ENCODE measurements at places on chromosomes 7 and 10. TPM values are rescaled to one million over a fixed set of nuclear protein-coding genes. Genes with fewer than 3 reads are reported as not detected.

The NKX6-2 gene
- not detected for total RNA-seq

GRCh38 chr10:26859241-26860101, 1.3 kb downstream of the ABI1 start:
- no peak for DNase-seq

DNA sequence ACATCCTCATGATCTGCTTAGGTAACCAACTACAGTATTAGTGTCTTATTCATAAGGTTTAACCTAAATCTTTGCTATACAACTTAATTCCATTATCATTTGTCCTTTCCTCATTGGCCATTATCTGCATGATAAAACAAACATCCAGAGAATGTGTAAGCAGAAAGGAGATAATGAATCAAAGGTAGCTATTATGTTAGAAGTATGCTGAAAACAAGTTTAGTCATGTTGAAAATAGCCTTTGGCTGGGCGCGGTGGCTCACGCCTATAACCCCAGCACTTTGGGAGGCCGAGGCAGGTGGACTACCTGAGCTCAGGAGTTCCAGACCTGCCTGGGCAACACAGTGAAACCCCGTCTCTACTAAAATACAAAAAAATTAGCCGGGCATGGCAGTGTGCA, 78.2 kb downstream of the NT5C2 start:
- no peak for DNase-seq

DNA sequence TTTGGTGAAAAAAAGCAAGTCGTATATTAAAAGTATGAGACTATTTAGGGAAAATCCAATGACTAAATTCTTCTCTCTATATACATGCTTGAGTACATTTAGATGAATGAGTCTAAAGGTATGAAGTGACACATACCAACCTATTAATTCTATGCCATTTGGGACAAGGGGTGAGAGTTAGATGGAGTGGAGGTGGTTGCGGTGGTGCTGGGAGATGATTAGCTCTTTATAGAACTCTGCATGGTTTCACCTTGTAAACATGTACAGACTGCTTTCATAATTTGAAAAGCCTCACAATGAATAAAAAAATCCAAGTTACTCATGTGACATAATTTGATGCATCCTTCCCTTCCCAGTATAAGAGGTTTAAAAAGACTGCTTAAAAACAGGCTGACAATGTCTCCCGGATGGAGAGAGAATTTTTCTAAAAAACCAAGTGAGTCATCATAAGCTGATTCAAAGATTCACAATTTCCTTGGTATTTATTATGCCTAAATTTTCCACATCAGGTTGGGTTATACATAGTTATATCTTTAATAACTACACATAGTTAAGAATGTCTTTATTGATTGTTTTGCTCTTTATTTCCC, 572.8 kb downstream of the REEP3 start:
- no peak for DNase-seq

DNA sequence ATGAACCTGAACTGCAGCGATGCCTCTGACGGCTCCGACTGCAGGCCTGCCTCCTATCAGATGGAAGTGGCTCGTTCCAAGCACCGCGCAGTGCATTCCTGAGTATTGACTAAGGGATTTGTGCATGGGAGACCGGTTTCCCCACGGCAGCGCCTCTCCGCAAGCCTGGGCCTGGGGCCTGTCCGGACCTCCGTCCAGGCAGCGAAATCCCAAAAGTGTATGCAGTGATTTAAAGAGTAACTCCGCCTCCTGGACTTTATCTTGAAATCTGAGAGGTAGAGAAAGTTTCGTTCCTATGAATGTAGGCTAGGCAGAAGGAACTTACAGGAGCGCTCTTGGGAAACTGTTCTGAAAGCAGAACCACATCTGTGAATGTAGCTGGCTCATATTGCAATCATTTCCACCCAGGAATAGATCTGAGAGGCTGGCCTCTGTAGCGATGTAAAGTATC, 106.2 kb upstream of the CELF2 start:
- peak; percentile 88 for DNase-seq

The IFIT1B gene
- total RNA-seq: 0.87 TPM

The WIPF3 gene
- 2.1 TPM for total RNA-seq

DNA sequence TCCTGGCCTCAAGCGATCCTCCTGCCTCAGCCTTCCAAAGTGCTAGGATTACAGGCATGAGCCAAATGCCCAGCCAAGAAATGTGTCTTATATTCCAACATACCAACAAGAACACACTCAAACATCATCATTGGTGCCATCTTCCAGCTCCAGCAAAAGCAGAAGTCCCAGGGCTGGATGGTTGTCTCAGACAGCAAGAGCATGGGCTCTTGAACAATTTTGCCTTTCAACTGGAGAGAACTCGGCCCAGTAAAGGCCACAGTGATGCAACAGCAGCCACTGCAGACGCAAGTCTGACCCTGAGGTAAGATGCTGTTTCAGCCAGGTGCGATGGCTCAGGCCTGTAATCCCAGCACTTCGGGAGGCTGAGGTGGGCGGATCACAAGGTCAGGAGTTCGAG, 52.8 kb upstream of the NFE2L3 start:
- DNase-seq: no peak

GRCh38 chr10:95832216-95833041, 75.3 kb upstream of the CC2D2B start:
- no peak for DNase-seq

- no peak for DNase-seq
Measured at GRCh38 chr10:3404381-3404780, 231.8 kb upstream of the PITRM1 start.

DNA sequence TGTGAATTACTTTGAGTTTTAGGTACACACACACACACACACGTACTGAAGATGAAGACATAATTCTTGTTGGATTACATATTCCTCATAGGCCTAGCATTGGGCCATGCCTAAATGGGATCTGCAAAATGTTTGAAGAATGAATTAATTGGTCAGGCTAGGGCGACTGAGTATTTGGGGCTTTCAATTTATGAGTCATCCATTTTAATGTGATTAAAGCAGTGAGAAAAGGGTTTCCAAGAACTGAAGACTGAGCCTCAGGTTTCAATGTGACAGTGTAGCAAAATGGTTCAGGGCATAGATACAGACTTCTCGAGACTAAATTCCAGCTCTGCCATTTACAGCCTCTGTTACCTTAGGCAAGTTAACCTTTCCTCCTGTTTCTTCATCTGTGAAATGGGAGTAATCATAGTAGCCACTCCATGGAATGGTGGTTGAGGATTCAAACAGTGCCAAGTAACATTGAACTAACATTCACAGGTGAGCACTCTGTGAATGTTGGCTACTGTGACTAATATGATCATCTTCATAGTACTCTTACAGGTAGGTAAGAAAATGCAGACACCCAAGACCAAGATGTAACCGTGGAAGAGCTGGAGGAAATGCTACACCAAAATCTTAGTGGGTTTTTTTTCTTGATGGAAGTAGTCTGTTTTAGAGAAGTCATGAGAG, 7.6 kb downstream of the BPGM start:
- no peak for DNase-seq

DNA sequence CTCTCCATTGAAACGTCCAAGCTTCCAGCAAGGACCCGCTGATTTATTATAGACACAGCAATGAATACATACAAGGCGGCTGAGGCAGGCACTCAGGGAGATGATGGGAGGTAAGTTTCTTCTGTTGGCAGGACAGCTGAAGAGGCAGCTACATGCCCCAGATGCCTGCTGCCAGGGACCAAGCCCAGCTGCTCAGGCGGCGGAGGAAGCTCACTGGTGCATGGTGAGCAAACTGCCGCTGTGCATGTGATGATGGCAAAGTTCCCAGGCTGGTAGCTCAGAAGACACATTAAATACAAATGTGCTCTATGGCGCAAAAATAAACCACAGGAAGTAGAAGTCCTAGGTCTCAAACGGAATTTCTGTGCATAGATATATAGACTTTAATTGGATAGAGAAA, 2.3 kb downstream of the DNTT start:
- DNase-seq: peak; percentile 79

DNA sequence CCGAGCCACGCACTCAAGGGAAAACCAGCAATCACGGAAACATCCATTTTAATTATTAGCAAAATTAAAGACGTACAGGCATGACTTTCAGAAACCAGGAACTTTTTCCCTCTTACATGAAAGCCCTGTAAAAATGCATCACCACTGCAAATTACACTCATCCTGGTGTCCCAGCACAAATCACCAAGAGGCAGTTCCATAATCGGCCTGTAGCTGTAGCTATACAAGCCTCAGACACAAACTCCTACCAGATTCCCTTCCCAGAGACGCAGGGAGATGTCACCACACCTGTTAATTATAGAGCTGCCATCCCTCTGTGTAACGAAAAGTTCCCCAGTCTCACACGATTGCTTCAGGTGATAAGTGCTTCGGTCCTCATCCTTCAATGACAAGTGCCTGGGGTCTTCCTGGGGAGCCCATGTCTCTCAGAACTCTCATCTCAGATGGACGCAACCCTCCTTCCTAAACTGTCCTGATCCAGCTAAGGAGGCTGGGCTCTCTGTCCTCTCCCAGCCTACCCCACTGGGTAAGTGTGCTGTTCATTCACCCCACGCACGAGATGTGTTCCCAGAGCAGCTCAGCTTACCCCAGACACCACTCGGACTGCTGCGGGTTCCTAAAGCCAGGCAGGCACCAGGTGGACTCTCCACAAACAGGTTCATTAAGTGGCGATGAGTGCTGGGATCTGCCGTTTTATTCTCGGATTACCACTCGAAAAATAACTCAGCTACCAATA, 5.9 kb downstream of the FGFR2 start:
- no peak for DNase-seq

GRCh38 chr7:149884016-149884415, 10.2 kb downstream of the ATP6V0E2 start:
- peak; percentile 69 for DNase-seq

Measured in aorta (tissue), 5 donors.